ENCODE measurements at places on chromosomes 16 and 17.

DNA sequence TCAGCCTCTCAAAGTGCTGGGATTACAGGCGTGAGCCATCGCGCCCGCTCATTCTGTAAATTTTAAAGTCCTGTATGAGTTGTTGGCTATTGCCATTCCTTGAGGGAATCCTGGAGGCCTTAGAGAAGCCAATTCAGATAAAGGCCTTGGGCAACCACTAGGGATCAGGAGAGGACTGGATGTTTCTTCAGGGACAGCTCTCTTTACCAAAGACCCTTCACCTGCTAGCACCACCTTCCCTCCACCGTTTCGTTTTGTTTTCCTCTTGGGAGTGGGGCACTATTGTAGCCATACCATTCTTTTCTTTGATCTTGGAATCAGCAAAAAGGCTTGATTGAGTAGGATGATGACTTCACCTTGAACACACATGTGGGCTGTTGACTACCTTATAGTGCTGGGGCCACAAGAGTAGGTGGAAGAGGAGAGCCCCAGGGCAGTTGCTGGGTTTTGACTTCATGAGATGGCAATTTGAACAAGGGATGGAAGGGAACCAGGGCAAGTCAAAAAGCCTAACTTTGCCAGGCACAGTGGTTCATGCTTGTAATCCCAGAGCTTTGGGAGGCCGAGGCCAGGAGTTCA is 7.0 kb upstream of the ANKRD40CL start:
- no peak for DNase-seq

- DNase-seq: peak; percentile 41
Observed at GRCh38 chr17:45410144-45411091, 22.3 kb downstream of the ARHGAP27 start.

DNA sequence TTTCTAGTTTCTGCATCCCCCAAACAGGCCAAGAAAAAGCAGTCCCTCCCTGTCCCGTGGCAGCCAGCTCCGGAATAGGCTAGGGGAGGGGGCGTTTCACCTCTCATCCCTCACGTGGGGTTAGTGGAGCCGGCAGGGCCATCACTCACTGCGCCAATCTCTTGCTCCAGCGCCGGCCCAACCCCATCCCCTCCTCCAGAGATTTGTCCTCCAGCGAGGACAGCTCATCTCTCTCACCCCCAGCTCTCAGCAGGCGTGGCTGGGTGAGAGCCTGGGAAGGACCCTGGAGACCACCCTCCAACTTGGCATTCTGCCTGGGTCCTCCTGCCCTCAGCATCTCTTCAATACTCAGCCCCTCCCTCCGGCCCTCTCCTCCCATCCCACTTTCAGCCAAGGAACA is 74.1 kb downstream of the TMEM132E start:
- DNase-seq: no peak

- DNase-seq: no peak
Observed at GRCh38 chr17:73048170-73048569, 44.3 kb downstream of the SLC39A11 start.

GRCh38 chr17:50949989-50950877 is 84.1 kb upstream of the TOB1 start:
- peak; percentile 26 for DNase-seq

- no peak for DNase-seq
Observed at GRCh38 chr17:29787995-29788394, 142.0 kb downstream of the SSH2 start.

DNA sequence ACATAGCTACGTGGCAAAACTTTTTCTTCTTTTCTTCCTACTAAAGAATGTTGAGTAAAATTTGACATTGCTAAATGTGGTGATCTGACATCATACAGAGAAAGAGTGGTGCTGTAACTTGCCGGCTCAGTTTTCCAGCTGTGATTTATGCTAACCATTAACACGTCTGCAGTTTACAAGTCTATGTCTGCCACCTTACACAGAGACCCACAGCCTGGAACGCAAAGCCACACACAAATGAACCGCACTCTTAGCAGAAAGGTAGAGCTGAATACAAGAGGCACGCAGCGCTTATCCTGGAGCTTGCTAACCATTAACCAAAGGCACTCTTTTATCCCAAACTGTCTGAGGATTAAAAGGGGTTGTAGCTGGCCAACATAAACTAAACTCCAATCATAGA is 31.9 kb downstream of the CACNG1 start:
- DNase-seq: no peak

- DNase-seq: no peak
Observed at GRCh38 chr16:48531011-48531962, 78.7 kb downstream of the N4BP1 start.

- no peak for DNase-seq
Observed at GRCh38 chr17:78278139-78278741, 46.8 kb downstream of the TMEM235 start.

DNA sequence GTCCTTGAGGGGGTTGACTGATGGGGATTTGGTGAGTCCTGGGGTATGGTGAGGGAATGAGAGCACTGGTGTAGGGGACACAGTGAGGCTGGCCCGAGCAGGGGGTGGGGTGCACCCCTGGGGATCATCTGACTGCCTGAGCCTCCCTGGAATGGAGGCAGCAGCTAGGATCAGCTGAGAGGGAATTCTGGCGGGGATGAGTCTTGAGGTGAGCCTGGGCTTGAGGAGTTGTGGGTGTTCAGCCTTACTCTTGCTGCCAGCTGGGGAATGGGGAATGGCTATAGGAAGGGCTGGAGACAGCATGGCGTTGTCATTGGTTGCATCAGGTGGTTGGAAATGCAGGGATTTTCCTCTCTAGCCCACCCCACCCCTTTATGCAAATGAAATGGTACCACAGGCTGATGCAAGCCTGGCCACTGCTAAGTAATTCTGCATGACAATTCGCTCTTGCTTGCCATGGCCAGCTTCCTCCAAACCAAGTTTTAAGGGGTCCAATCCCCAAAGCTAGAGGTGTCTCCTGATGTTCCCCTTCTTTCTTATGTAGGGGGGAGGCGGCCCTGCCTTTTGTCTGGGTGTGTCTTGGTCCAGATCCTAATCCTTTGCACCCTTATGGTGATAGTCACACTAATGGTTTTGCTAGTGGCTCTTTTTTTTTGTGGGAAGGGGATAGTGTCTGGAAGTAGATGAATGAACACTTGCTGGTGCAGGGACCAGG is 7.5 kb downstream of the NFE2L1 start:
- DNase-seq: no peak

DNA sequence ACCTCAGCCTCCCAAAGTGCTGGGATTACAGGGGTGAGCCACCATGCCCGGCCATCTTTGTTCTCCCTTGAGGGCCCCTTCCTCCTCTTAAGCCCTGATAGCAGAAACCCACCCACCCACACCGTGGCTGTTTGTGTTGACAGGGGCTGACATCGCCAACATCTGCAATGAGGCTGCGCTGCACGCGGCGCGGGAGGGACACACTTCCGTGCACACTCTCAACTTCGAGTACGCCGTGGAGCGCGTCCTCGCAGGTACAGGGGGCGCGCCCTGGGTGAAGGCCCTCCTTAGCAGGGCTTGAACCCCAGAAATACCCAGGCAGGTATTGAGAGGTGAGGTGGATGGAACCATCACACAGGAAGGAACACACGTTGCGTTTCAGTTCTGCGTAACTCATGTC is 12.6 kb upstream of the RPL13 start:
- no peak for DNase-seq

- no peak for DNase-seq
Observed at GRCh38 chr17:19537111-19537510, 3.5 kb downstream of the SLC47A1 start.

- DNase-seq: no peak
Observed at GRCh38 chr16:58027161-58027915, 1.8 kb downstream of the MMP15 start.

GRCh38 chr17:50775926-50776325 is 8.6 kb upstream of the ANKRD40CL start:
- no peak for DNase-seq

- DNase-seq: peak; percentile 18
Observed at GRCh38 chr17:67829331-67829730, 4.0 kb downstream of the BPTF start.

- DNase-seq: peak; percentile 19
Observed at GRCh38 chr17:14427900-14428647, 127.2 kb downstream of the HS3ST3B1 start.

DNA sequence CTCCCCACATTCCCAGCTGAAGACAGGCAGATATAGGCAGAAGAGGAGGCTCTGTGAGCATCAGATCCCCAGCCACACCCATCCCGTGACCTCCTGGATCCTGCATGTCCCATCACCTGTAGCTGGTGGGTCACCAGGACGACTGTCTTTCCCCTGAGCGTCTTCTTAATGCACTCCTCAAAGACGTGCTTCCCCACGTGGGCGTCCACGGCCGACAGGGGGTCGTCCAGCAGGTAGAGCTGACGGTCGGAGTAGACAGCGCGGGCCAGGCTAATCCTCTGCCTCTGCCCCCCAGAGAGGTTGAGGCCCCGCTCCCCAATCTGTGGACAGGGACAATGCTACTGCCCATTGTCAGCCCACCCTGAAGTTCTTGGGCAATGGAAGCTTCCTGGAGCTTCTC is 40.5 kb downstream of the ABCC12 start:
- DNase-seq: no peak

GRCh38 chr16:67608364-67608763 is 36.6 kb upstream of the CARMIL2 start:
- DNase-seq: no peak

DNA sequence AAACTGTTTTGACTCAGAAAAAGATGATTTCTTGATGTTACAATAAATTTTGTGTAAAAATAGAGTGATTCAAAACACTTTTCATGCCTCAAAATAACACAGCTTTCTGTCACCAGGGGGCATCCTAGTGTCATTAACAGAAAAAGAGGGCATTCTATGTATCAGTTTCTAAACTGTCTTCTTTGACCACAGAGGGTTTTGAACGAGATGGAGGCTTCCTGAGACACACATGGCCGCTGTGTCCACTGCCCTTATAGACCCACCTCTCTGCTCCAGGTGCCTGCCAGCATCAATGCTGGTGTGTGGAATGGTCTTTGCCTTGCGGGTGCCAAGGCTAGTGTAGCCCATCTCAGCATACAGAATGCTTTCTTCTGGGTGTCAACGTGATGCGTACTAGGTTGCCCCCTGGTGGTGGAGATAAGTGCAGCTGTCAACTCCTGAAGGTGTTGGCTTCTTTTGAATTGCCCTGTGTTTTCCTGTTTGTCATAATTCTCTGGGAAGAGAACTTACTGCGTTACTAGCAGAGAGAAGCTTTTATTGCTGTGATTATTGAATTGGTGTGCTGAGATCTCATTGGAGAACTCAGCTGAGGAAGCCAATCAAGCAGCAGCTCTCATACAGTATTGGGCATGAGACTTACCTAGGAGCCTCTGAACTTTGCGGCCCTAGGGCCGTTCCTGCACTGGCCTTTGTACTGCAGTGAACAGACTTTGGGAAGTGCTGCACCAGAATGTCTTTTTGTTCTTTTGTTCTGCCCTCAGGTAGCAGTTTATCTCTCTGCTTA is 38.6 kb downstream of the USP10 start:
- peak; percentile 53 for DNase-seq

GRCh38 chr16:2147378-2147777 is 1.0 kb upstream of the RAB26 start:
- no peak for DNase-seq

GRCh38 chr16:8053437-8053836 is 536.9 kb downstream of the TMEM114 start:
- no peak for DNase-seq

- DNase-seq: no peak
Observed at GRCh38 chr16:25716186-25716585, 24.4 kb downstream of the HS3ST4 start.

DNA sequence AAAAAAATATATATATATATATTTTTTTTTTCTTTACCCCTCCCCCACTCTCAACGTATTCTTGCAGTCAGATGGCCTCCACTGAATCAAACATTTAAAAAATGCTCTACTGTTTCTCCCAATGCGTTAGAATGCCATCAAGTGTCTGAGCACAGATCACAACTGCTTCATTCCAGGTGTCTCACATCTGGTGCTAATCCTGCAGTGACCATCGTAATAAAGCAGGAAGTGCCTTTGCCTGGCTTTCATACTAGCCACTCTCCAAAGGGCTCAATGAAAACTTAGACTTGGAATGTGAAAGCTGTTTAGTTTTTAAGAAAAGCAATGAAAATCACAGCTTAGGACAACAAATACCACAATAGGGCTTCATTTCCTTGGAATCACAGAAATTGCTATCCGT is 37.2 kb downstream of the SKAP1 start:
- DNase-seq: no peak

- DNase-seq: no peak
Observed at GRCh38 chr17:1089915-1090314, 89.9 kb downstream of the ABR start.

GRCh38 chr17:81902023-81902652 is at the start of gene NPB:
TSS of gene NPB (plus strand) at chr17:81902238. CDS start at chr17:81902278, 40 bp downstream.
- no peak for DNase-seq

DNA sequence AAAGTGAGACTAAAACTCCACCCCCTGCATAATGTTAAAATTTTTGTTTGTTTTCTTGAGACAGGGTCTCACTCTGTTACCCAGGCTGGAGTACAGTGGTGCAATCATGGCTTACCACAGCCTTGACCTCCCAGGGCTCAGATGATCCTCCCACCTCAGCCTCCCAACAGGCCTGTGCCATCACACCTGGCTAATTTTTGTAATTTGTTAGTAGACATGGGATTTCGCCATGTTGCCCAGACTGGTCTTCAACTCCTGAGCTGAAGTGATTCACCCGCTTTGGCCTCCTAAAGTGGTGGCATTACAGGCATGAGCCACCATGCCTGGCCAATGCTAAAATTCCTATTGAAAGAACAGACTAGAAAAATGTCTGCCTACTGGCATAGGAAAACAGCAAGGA is 103.8 kb downstream of the TRIM37 start:
- no peak for DNase-seq

All from stimulated activated CD8-positive, alpha-beta memory T cell treated with anti-CD3 and anti-CD28 coated beads, Interleukin-4, amount 100 ng/mL, for 24 hours (primary cell).